Activated T-helper 1 cell treated with anti-CD3 and anti-CD28 coated beads, Interleukin-12 subunit alpha, Interleukin-12 subunit beta, Interleukin-2, Interleukin-4 antibody, amounts not matched to agents 30 ng/mL and 10 ng/mL and 1 ng/mL, durations not matched to agents 14 hours and 24 hours and 36 hours (primary cell): ENCODE measurements at places on chromosomes 4 and X.

DNA sequence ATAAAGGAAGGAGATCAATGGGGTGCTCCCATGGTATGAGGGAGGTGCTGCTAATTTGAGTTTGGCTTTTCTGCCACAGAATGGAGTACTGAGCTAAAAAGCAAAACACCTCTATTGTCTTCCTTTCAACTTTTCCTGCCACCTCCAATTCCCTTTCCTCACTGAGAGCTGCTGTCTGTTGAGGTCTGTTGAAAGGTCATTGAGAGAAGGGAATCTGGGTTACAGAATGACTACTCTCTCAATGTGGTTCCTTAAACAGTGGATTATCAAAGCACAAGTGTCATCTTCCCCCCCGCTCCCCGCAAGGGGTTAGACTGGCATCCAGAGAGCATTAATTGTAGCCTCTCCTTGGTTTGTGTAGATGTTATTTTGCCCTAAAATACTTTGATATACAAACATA, 10.7 kb downstream of the USP9X start:
- no peak for DNase-seq

- no peak for DNase-seq
These were observed 17.7 kb upstream of the GRIPAP1 start for GRCh38 chrX:49019599-49020249.

- DNase-seq: no peak
These were observed 567.7 kb downstream of the MAGEB5 start for GRCh38 chrX:26783512-26784225.

GRCh38 chr4:28490669-28491068, 1630.0 kb downstream of the STIM2 start:
- no peak for DNase-seq

DNA sequence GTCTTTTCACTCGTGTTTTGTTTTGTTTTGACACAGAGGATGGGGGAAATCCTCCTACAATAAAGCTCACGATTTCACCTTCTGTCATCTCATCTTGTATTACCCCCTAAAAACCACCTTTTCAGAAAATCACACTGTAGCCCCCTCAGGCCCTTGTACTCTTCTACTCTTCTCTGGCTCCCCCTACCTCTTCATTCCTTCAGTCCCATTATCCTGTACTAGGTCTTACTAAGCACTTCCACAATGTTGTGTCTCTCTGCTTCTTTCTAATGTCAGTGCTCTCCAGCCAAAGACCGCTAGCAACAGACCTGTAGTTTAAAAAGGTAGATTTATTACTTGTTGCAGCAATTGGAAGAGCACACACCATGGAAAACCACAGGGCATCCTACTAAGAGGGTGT, 30.0 kb upstream of the RNF128 start:
- no peak for DNase-seq

GRCh38 chrX:153824348-153824747, 6.0 kb downstream of the PDZD4 start:
- DNase-seq: no peak

GRCh38 chr4:7007142-7007907, 35.8 kb upstream of the TADA2B start:
- no peak for DNase-seq

DNA sequence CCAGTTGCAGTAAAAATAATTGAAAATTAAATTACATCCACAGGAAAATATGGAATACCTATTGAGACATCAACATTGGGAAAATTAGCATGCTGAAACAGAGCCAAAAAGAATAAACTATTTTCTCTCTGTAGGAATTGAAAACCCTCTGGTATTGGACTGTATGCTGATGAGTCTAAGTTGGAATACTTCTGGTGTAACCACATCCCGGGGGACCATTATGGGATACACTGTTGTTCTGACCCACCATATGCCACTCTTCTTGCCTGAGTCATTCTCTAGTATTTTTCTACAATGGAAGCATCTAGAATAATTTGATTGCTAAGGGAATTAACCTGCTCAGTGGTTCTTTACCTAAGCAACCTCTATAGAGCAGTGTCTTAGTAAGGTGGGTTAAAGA, 640.7 kb upstream of the AGA start:
- DNase-seq: no peak

DNA sequence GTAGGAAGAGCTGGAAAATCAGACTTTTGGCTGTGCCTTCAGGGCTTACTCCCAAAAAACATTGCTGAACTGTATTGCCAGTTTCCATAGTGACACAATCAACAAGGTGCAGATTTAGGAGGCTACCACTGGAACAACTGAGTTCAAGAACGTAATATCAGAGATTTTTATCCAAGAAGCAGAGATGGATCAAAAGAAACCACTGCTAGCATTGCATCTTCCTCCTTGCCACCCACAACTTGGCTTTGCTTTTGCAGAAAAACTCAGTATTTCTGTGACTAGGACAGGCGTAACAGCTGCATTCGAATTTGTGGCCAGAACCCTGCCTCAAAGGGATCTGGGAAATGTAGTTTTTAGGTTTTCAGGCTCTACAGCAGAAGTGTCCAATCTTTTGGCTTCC, 27.8 kb upstream of the WDFY3 start:
- DNase-seq: no peak

- DNase-seq: no peak
These were observed 21.1 kb downstream of the NMU start for GRCh38 chr4:55615008-55615407.

- DNase-seq: no peak
These were observed 95.7 kb upstream of the MAOA start for GRCh38 chrX:43560247-43560946.

- no peak for DNase-seq
These were observed 9.8 kb upstream of the PDE5A start for GRCh38 chr4:119638359-119638758.

DNA sequence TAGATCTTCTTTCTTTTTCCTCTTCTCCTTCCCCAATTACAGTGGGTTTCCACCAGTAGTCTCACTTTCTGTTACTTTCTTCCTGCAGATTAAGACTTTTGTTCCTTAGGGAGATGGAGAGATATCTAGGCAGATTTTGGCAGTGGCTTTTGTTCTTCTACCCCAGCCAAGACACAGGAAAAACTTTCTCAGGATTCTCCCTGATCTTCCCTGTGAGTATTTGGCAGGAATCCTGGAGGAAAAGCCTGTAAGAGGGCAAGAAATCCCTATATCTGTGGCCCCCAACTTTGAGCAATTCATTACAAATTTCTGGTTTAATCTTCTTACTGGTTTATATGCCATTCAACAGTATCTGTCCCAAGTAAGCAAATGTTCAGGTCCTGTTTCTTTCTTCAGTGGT, 21.9 kb downstream of the SLC9A7 start:
- DNase-seq: no peak

DNA sequence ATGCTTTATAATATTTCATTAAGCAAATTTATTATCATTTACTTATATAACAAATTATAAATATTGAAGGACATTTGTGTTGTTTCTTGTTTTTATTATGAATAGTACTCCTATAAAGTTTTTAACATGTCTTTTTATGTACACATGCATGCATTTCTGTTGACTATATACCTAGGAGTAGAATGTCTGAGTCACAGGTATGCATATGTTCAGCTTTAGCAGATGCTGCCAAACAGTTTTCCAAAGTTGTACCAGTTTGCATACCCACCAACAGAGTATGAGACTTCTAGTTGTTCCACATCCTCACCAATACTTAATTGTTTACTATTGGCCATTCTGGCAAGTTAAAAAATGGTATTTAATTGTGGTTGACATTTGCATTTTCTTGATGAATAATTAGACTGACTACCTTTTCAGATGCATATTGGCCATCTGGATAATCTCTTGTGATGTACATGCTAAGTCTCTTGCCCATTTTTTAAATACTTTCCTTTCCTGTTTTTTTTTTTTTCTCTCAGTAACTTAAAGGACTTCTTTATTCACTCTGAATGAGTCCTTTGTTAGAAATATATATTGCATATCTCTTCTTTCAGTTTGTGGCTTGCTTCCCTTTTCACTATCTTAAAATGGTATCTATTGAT, 132.2 kb upstream of the TRIM2 start:
- no peak for DNase-seq

GRCh38 chrX:94831364-94831763, 1157.4 kb downstream of the FAM133A start:
- DNase-seq: no peak

GRCh38 chr4:72591547-72592454, 22.8 kb upstream of the ADAMTS3 start:
- DNase-seq: no peak

- DNase-seq: no peak
These were observed 2265.1 kb downstream of the PCDH7 start for GRCh38 chr4:32985256-32985655.

GRCh38 chr4:109499513-109499912, 60.5 kb upstream of the MCUB start:
- no peak for DNase-seq

- no peak for DNase-seq
These were observed 214.6 kb upstream of the MAB21L2 start for GRCh38 chr4:150367326-150367725.

- no peak for DNase-seq
These were observed 153.1 kb downstream of the AMELX start for GRCh38 chrX:11446336-11446735.

- no peak for DNase-seq
These were observed 168.1 kb upstream of the SLC7A11 start for GRCh38 chr4:138410266-138410665.

GRCh38 chr4:181331214-181331613, 912.0 kb upstream of the TENM3 start:
- DNase-seq: no peak

GRCh38 chr4:41158274-41158673, 56.1 kb downstream of the APBB2 start:
- no peak for DNase-seq

DNA sequence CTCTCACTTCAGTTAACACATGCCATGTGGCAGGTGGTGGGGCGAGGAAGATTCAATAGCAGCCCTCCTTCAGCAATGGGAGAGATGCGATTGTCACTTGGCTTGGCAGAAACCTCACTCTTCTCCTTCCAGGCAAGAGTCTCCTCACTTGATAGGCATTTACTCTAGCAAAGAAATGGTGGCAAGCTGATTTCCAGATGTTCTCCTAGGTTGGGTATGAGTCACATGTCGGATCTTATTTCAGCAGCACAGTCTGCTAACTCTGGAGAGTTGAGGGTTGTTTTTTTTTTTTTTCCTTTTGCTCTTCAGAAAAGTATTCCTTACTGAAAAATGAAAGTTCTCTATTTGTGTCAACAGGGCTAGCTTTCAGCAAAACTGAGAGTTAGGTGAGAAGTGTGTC, 119.5 kb upstream of the CHRDL1 start:
- no peak for DNase-seq

GRCh38 chr4:169957785-169958184, 68.4 kb downstream of the MFAP3L start:
- DNase-seq: no peak

DNA sequence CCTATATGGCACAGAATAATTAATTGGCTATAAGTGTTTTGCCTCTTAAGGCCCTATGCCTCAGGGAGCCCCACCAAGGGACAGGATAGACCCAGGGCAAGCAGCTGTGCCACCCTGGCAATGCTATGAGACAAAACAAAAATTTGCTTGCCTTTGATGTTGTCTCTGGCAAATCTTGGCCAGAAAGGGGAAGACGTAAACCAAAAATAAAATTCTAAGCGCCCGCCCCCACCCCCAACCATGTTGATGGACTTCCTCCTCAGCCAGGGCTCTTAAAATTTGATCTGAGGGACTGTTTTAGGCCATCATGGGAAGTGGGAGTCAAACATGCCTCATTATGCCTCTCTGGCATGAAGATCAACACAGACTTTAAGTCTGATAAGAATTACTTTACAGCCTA, 130.5 kb upstream of the APOOL start:
- DNase-seq: no peak

- DNase-seq: no peak
These were observed 259.1 kb upstream of the SLIT2 start for GRCh38 chr4:19992471-19993093.

- no peak for DNase-seq
These were observed 594.1 kb downstream of the GLUD2 start for GRCh38 chrX:121641560-121641959.

DNA sequence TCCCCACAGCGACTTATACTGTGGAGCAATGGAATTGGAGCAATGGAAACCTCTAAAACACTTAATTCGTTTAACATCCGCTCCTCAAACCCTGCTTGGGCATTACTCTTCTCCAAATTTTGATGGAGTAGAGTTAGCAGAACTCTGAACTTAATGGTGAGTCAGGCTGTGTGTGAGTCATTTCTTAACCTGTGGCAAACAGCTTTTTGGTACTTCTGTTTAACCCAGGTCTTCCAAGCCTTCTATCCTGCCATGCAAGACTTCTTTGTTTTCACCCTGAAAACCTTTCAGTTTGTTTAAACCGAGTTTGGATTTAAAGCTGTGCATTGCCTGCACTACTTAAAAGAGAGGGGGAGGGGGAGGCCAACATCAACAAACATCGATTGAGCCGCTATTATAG, 3.6 kb upstream of the AMOT start:
- no peak for DNase-seq

- no peak for DNase-seq
These were observed 62.4 kb upstream of the TBC1D14 start for GRCh38 chr4:6847178-6847577.

DNA sequence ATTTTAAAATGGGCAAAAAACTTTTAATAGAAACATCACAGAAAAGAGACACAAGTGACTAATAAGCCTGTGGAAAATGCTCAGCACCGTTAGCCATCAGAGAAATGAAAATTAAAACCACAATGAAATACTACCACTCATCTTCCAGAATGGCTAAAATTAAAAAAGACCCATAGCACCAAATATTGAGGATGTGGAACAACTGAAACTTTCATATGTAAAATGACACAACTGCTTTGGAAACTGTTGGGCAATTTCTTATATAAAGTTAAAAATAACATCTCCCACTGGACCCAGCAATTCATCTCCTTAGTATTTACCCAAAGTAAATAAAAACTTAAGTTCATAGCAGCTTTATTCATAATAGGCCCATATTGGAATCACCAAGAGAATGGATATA, 94.2 kb downstream of the TENM3 start:
- DNase-seq: no peak

DNA sequence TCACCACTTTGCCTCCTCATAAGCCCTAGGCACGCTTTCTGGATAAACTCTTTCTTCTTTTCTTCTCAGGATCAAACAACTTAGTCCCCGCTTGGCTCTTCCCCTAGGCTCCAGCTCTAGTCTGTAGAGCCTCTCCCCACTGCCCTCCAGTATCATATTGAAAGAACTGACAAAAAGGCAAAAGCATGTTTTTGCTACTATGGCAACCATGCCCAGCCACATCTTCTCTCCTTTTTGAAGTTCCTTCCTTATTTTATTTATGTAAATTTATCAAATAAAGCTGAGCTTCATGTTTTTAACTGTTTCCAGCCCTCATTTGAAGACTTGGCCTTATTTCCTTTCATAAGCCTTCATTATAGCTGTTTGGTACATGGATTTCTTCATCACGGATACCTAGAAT, 86.0 kb upstream of the LIMCH1 start:
- no peak for DNase-seq

DNA sequence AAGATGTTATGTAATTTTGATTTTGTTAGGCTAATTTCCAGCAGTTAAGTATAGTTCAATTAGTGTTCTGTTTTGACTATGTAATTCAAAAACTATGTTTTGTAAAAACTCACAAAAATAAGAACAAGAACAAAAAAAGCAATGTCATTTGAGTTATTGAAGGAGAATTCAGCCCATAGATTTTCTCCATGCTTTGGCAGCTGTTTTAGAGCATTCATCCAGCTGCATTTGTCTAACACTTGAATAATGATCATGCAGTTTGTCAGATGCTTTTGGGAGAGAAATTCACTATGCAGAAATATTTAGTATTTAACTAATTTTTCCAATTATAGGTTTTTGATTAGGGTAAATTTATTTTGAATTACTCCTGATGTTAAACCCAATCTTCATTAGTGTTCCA, 14.2 kb downstream of the CPE start:
- no peak for DNase-seq
